ENCODE measurements at places on chromosomes 3 and 15.
A peak's percentile ranks its signal among the peaks of the same experiment; 100 is the strongest.

- no peak for DNase-seq
Observed at GRCh38 chr15:54273928-54274327, 295.7 kb downstream of the UNC13C start.

GRCh38 chr3:132486099-132486498, 68.8 kb downstream of the DNAJC13 start:
- DNase-seq = no peak

GRCh38 chr15:42094512-42094963, at the start of gene PLA2G4D:
Gene PLA2G4D (minus strand): TSS chr15:42094562. CDS start chr15:42094459, 103 bp downstream.
- peak; percentile 92 for DNase-seq

DNA sequence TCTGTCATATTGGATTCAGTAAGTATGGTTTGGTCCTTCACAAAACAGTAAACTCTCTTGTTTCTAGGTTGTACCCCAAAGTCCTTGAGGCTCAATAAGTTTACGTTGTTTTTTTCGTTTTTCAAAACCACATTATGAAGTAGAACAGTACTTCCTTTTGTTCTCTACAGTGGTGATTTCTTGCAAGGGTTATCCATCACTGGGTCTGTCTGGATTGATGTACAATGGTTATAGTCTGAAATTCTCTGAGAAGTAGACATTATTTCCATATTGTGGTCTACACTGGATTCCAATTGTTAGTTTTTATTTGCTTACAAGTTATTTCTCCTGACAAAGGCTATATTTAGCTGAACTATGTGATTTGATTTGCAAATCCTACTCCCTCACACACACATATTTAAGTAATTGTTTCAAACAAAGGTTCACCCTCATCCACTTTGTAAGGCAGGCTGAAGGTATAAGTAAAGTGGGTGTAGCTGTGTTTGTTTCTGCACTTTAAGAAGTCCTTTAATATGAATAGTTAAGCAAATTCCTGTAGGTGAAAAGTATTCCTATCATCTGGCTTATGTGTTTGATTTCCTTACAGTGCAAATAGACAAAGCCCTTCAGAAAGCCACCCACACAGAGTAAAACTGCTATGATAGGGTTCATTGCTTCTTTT, 64.2 kb upstream of the MME start:
- DNase-seq = no peak

DNA sequence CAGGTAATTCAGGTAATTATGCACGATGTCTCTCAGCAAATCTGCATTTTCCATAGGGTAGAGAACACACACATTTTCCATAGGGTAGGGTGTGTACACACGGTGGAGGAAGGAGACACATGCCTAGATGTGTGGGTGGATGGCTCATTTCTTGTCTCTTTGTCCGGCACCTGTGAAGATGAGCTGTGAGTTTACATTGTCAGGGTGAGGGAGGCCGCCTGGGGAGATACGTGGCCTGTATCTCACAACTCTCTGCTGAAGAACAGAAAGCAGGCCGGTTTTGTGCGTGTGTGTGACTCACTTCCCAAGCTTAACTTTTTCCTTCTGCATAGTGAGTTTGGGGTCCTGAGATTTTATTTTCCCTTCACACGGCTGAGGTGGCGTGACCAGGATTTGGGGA, 60.3 kb downstream of the SLC6A6 start:
- no peak for DNase-seq

- no peak for DNase-seq
Observed at GRCh38 chr15:66720206-66721010, 18.4 kb downstream of the SMAD6 start.

Data from NCI-H187 (cell line).